ENCODE measurements at places on chromosomes 3 and 15.
A peak's percentile ranks its signal among the peaks of the same experiment; 100 is the strongest.

GRCh38 chr3:142853270-142854168 is 35.4 kb downstream of the PCOLCE2 start:
- no peak for DNase-seq

GRCh38 chr15:33926260-33926659 is 42.0 kb upstream of the CHRM5 start:
- DNase-seq = no peak

GRCh38 chr15:101189409-101190091 is 62.3 kb downstream of the CHSY1 start:
- DNase-seq = no peak

DNA sequence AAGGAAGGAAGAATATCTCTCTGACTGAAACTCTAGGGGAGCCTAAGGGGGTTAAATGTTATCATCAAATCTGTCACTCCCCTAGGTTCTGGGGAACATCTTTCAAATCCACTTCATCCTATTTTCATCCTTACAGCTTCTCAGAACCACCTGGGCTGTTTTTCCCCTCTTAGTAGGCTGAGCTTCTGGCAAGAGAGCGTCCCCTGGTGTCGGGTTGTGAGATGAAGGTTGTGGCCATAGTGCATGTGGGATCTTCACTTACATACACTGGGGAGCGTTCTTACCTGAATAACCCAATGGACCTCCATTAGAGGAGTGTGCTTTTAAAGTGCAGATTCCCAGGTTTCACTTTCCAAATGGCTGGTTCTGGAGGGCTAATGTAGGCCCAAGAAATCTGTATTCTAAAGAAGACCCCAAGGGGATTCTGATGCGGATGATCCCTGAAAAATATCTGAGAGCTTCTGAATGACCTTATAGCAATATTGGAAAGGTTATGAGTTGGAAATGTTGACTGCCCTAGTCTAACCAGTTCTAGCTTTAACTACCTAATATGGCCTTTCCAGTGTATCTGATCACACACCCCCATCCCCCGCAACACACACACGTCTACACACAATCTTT is 663.7 kb downstream of the AGBL1 start:
- DNase-seq = peak; percentile 37

DNA sequence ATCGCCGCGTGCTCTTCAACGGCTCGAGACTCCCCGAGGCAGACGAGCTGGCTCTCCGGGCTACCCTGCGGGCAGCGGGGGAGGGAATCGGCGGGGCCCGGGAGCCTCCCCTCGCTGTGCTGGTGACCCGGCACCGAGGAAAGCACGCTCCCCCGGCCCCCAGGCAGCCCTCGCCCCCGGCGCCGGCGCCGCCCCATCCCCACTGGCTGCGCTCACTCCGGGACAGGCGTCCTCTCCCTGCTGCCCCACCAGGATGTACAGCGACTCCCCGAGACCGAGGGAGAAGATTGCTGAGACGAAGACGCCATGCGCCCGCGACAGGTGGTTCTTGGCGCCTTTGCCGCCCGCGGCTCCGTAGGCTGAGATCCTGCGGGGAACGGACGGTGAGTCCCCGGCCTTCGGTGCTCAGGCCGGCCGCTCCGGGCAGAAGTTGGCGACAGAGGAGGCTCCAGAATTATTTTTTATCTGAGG is 1.7 kb downstream of the LTK start:
- no peak for DNase-seq

DNA sequence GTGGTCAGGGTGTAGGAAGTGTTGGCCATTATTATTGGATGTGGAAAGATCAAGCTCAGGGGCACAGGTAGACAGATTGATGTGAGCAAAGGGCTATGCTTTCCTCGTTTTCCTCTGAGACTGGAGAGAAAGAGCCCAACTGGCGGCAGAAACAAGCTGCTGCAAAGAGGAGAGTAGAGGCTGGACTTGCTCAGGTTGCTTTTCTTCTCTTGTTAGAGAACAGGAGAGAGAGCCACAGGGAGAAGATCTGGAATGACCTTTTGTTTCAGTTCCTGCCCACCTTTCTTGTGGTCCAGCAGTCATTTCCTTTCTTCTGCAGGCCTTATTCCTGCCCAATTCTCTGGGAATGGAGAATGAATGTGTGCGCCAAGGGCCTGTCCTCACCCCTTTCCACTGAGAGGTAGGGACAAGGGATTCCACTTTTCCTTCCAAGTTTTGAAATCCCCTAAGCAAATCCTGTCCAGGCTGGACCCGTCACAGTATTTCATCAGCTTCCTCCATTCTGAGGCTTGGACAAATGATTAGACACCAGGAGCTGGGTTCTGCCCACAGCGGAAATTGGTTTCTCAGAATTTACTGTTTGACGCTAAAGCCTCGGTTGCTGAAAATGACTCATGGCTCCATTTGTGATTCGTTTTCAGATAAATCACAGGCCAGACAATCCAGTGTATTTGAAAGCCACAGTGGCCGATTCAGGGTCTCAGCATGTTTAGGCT is 16.1 kb downstream of the ZNF80 start:
- DNase-seq = peak; percentile 21

DNA sequence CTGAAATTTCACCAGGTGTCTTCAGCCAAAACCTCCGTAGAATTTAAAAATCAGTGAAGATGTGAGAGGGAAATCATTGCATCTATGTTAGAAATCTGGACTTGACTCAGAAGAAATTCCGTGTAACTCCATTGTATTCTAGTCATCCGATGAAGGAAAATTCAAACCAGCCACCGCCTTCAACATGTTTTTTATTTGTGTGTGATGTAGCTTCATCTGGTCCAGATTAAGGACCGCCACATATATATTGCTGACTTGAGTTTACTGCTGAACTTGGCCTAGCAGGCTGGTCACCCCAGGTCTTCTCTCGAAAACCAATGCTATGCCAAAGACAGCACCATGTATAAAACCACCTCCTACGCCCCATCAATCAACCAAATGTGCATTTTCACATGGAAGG is 120.9 kb downstream of the FOXP1 start:
- no peak for DNase-seq

GRCh38 chr3:125098611-125099291 is 43.0 kb upstream of the HEG1 start:
- no peak for DNase-seq

- DNase-seq = no peak
Observed at GRCh38 chr3:3286014-3286413, 106.5 kb upstream of the CRBN start.

- no peak for DNase-seq
Observed at GRCh38 chr3:13300546-13301285, 119.4 kb downstream of the NUP210 start.

- DNase-seq = no peak
Observed at GRCh38 chr3:21508246-21508645, 242.8 kb downstream of the ZNF385D start.

DNA sequence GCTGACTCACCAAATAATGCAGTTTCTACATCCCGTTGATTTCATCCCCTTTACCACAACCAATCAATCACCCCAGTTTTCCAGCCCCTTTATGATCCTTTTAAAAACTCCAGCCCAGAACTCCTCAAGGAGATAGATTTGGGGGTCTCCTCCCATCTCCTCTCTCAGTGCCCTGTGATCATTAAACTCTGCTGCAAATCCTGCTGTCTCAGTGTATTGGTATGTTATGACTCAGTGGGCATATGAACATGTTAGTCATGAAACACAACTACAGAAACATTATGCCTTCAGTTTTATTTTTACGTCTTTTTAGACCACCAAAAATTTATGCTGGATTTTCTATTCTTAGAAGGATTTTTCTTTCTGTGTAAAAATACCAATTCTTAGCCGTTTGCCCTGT is 213.7 kb downstream of the DIPK2A start:
- no peak for DNase-seq

DNA sequence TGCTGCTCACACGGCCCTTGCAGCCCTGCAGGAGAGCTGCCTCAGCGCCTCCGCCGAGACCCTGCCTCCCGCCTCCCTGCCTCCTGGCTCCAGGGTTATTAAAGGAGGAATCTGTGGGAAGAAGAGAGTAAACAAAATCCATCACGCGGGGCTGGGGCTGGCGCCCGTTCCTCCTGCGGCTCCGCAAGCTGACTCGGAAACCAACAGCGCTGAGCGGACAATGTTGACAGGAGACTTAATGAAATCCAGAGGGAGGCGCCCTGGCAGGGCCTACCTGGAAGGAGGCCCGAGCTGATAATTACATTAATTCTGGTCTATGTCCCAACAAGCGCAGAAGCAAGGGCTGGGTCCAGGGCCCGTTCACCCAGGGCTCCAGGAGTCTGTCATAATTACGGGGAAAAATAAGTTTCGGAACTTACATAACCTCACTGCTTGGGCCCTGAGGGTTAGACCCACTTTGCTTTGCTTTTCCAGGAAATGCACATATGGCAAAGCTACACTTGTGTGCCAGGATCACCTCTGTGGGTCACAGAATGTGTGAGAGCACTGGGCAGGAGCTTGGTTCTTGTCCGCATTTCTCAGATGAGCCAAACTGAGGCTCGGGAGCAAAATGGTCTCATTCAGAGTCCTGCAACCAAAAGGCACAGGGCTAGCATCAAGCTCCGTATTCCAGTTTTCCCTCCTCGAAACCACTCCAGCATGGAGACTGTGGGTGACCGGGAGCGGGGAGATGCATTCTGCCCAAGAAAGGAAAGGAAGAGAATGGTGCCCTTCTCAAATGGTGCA is 43.8 kb upstream of the SLC6A6 start:
- DNase-seq = no peak

- no peak for DNase-seq
Observed at GRCh38 chr15:101536166-101536874, 46.8 kb upstream of the PCSK6 start.

- DNase-seq = no peak
Observed at GRCh38 chr3:174495928-174496327, 363.2 kb upstream of the NAALADL2 start.

GRCh38 chr3:110562621-110563020 is 509.0 kb upstream of the NECTIN3 start:
- DNase-seq = no peak

GRCh38 chr15:78709263-78709882 is 68.4 kb upstream of the CHRNB4 start:
- DNase-seq = peak; percentile 10

DNA sequence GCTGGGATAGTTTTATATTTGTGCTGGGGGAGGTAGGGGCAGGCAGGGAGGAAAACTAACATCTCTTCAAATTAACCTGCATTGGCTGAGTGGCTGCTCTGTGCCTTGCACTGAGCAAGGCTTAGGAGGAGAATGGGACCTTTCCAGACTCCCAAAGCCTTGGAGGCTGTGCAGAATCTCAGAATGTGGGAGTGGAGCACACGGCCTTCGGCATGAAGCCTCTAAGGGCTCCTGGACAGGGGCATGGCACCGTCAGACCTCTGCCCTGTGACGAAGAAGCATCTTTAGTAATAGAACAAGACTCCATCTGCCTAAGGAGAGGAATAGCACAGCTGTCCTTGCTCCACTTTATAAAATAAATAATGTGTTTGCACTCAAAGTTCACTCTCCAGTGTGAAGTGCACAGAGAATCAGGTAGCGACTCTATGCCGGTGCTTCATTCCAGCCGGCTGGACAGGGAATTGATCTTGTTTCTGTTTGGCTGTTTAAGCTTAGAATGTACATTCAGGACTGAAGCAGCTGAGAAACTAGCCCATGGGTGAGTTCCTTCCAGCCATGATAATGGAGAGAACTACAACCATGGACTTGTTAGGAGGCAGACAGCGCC is 228.5 kb upstream of the ADAMTS9 start:
- no peak for DNase-seq

DNA sequence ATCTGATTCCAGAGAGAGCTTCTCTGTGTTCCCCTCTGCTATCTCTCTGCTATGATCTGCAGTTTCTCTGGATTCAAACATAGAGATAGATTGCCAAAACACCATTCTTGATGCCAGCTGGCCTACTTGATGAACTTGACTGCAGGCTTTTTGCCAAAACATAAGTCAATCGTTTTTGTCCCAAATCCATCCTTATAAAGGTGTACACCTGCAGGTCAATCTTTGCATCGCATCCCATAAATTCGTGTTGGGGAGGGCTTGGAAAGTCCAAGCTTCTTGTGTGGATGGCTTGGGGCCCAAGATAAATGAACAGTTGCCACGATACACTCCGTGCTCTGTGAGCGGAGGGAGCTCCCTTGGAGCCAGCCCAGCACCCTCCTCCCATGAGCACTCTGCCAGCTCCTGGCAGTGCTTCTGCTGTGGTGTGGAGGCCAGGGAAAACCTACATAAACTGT is 2.7 kb downstream of the CERS3 start:
- no peak for DNase-seq

- peak; percentile 29 for DNase-seq
Observed at GRCh38 chr15:44584162-44584749, 47.3 kb downstream of the EIF3J start.

DNA sequence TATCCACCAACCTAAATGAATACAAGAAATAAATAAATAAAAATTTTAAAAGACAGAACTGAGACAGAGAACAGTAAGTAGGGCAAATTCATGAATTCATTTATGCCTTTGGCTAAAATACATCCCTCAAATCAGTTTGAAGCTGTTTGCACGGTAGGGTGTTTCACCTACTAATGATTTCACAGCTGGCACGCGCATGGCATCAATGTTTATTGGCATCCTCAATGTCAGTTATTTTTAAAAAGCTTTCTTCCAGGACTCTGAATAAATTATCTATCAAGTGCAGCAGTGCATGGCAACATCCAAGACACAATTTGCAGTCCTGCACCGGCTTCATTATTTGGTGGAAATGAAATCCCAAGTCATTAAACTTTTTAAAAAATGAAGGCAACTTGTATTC is 985.2 kb upstream of the ROBO1 start:
- DNase-seq = no peak

DNA sequence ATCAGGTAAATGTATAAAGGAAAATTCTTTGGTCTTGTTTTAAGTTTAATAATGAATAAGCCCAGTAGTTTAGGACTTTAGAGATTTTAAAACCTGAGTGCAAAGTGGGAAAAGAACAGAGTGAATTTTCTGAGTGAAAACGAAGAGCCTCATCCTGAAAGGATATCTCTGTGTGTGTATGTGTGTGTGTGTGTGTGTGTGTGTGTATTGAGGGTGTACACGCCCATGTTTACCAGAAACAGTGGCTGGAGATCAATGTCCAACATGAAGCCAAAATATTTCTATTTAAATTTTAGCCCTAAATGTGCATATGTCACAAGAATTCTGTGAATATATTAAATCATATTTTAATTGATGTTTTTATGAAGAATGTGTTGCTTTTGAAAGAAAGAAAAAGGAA is 549.9 kb downstream of the CADM2 start:
- no peak for DNase-seq

DNA sequence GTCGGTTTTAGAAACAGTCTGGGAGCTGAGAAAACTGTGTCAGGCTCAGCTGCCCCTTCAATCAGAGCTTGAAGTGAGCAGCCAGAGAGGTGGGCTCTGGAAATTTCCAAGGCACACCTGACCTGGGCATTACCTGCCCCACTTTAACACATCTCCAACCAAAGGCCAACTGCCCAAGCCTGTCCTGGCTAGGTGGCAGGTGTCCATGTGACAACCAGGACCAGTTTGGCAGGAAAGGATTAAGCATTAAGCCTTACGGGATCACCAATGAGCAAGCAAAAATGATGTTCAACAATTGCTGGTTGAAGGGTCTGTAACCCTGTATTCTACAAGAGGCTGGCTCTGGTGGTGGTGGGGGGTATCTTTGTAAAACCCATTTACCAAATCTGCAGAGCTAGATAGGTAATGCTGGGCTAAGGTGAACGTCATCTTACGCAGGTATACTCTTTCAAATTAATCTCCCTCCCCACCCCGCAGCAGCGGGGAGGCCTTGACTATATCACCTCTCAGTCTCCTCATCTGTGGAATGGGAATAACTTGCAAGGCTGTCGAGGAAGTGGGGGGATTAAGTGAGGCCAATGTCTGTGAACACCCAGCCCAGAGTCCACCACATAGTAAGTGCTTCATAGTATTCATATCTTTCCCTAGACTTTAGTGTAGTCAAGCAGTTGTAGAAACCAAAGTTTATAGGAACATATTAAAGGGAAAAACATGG is 183.2 kb downstream of the MEGF11 start:
- no peak for DNase-seq
